ENCODE measurements at places on chromosomes 4 and X.

DNA sequence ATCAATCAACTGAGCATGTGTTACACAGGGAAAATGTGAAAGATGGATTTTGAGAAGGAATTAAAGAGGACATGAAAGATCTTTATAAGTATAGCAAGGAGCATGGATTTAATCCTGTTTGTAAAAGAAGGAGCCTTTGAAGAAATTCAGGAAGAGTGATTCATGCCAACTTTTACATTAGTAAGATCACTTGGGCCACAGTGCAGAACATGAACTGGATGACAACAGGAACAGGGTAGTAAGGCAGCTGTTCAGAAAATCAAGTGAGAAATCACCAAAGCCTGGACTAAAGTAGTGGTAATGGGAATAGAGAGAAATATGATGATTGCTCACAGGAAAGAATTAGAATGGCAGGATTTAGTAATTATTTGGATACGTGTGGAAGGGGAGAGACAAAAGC is 265.7 kb upstream of the PCDH7 start:
- DNase-seq, result no peak

DNA sequence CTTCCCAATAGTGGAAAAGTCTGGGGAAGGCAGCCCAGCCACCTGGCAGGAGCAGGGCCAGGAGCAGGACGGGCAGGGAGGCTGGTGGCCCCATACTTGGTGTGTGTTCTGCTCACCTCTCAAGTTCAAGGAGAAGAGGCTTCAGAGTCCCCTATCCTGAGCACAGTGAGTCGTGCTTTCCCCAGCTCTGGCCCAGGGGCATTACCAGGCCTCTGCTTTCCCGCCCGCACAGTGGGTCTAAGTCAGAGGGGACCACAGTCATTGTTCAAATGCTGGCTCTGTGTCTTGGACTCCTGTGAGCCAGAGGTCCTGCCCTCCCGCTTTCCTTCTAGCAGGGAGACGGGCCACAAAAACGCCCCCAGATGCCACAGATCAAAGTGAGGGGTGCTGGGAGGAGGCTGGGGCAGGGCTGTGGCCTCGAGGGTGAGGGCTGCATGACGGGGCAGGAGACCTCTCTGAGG is 27.6 kb downstream of the HTRA3 start:
- DNase-seq, result no peak

DNA sequence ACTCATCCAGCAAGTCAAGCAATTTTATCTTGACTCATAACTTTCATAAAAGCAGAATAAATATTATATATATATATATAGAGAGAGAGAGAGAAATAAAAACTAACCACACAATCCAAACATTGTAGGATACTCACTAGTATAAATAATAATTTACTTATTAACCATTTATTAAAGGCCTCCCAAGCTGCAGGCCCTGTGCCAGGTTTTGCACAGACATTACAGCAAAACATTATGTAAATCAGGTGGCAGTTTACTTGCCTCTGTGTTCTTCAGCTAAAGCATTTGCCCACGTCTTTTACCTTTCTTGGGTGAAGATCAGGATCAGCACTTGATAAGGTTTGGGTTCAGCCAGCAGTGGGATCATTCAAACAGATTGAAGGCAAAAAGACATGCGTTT is 75.6 kb downstream of the CLDN22 start:
- DNase-seq, result no peak

GRCh38 chr4:55617587-55618197 is 18.4 kb downstream of the NMU start:
- DNase-seq, result no peak

GRCh38 chrX:123803331-123803983 is 56.4 kb upstream of the XIAP start:
- no peak for DNase-seq

DNA sequence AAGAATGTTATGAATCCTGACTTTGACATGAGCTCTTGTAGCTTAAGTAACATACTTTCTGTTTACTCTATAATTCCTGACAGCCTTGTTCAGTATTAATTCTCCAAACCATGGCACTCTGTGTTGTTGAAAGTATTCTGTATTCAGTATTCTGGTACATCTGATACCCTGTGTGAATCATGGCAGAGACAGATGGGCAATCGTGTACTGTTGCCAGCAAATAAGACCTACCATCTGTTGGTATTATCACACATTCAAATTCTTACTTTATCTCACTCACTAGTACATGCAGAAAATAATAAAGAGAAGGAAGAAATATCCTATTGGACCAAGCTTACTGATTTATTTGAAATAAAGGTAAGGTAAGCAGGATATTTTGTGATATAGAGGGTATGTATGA is 7.9 kb downstream of the MBTPS2 start:
- DNase-seq, result no peak

GRCh38 chr4:171715973-171716372 is 97.2 kb upstream of the GALNTL6 start:
- no peak for DNase-seq

DNA sequence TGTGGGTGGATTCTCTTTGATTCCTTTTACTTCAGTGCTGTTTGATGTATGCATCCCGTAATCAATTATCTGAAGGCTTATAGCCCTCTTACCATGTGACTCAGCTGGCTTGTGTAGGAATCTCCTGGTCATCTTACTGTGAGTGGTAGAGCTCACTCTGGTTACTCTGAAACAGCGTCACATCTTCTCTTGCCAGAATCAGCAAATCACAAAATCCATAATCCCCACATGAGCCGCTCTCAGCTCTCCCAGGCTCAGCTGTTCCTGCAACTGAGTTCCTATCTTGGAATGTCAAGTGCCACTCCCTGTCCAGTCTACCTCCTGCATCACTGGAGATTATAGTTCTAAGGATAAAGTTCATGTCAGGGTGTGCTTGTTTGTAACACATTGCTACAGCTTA is 278.0 kb downstream of the FBXO8 start:
- DNase-seq, result no peak

GRCh38 chrX:49972328-49972860 is 50.0 kb downstream of the CLCN5 start:
- DNase-seq, result no peak

GRCh38 chr4:138103597-138104283 is 138.4 kb downstream of the SLC7A11 start:
- no peak for DNase-seq

DNA sequence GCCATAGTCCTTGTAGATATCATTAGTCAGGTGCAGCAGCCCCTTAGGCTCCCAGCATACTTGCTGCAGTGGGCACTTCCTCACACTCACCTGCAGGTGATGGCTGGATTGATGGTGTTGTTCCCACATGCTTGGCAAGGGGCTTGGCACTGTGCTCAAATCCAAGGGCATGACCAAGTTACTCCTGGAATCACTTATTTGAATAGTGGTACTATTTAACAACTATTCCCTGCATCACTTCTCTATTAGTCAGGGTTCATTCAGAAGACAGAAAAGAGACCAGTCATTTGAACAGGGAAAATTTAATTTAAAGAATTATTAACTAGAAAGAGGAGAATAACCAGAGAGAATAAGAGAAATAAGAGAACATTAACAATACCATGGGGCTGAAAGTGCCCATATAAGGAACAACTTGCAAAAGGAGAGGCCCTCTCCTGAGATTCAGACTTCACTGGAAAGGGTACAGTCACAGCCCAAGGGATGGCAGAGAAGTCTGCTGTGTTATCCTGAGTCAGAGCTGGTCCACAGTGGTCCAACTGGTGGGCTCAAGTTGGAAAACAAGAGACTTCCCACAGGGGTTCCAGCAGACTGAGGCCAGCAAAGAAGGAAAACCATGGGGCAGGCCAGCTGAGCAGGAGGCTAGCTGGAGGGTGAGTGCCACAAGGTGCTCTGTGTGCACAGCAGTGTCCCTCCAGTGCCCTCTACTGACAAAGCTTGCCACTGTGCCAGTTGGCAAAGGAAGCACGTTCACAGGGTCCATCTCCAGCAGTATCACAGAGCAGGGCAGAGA is 9.8 kb downstream of the SPP1 start:
- no peak for DNase-seq

DNA sequence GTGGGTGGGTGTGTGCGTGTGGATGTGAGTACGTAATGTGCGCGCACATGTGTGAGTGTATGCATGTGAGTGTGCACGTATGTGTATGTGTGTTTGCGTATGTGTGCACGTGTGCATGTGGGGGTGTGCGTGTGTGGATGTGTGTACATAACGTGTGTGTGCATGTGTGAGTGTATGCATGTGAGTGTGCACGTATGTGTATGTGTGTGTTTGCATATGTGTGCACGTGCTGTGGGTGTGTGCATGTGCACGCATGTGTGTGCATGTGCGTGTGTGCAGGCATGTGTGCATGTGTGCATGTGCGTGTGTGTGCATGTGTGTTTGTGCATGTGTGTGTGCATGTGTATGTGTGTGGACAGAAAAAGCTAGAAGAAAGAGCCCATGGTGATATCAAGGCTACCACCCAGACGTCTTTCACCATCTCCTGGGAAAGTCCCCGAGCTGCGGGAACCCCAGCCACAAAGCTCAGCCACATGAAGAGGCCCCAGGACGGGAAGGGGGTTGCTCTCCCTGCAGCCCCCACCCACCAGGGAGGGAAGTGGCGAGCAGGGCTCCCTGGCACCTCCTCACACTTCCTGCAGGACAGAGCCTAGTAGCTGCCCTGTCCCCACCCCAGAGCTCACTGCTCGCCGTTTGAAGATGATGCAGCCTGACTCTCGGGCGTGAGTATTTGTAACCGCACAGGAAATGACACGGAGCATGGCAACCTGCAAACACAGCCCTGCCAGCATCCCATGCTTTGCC is 108.3 kb downstream of the DCTD start:
- DNase-seq, result no peak

DNA sequence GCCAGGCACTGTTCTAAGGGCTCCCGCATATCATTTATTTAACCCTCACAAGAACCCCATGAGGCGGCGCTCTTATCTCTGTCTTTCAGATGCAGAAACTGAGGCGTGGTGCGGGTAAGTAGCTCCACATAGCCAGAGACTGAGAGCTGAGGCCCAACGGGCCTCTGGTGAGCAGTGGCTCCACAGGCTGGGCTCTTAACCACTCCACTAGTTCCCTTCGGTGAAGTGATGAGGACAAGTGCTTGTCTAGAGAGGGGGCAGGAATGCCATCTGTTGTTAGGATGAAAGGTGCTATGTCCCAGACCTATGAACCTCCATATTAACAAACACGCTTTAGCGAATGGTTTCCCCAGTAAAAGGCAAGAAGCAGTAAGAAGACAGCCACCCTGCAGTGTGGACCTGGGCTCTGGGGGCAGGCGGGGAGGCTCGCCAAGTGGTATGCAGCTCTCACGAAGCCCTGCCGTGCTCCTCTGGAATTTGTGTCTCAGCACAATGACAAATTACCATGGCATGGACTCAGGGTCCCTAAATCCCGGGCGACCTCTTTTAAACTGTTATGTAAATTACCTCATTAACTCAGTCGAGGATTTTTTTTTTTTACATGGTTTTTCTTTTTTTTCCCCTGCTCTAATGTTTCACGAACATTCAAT is 20.9 kb upstream of the S100G start:
- DNase-seq, result no peak

DNA sequence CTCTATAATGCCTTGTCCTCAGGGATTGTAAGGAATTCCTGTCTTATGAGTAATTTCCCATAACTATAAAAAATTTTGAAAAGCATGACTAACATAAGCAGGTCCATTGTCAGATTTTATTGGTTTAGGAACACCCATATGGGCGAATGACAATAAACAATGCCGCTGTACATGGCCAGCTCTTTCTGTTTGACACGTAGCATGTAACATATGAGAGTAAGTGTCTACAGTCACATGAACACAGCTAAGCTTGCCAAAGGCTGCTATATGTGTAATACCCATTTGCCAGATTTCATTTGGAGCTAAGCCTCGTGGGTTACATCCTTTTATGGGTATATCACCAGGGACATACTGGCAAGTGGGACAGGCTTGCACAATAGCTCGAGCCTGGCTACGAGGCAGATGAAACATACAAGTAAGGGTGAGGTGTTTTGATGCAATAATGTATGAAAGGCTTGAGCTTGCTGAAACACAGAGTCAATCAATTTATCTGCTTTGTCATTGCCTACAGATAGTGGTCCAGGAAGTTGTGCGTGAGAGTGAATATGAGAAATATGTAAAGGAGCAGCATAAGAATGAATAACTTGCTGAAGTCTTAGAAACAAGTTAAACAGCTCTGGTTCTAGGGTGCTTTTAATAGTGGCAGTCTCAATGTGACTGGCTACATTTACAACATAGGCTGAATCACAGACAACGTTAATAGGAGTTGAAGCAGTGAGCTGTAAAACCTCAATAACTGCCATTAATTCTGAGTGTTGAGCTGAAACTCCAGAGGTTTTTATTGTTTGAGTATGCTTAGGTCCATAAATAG is 67.4 kb upstream of the UGT2B10 start:
- DNase-seq, result no peak

DNA sequence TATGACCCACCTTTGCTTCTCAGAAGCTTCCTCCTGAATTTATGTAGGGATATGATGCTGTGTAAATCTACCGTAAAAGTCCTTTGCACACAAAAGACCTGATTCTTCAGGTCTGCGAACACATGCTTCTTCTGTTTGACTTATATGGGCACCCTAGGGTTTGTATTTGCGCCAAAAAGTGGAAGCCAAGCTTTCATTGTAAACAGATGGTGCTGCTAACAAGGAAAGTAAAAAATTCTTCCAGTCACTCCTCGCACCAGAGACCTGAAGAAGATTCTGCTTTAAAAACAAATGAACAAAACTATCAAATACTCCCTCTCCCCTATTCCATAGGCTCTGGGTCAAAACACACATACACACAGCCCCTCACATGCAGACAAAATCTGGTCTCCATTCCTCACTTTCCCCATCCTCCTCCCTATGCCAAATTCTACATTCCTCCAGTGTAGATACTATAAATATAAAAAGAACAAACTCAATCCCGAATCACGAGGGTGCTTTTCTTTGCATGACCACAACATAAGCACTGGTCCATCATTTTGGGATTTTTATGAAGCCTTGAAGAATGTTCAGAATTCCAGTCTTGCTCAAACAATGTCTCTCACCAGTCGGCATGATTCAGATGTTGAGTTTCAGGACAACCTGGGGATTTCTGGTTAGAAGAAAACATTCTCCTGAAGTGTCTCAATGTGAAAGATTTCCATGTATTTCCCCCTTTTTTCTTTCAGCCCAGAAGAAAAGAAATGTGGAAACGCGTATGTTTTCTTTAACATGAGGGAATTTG is 125.1 kb downstream of the PALLD start:
- DNase-seq, result no peak

DNA sequence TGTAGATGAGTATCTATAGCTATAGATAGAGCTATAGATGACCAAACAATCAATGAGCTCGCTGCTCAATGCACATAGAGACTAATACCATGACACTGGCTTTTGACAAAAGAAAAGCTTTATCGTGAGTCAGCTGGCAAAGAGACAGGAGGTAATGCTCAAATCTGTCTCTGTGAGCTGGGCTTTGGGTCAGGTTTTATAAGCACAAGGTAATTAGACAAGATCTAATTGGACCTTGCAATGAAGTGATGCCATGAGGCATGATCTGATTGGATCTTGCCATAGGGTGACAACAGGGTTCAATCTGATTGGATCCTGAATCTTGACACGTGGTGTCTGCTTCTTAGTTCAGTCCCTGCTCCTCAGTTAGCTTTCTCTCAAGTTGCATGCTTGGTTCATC is 180.7 kb upstream of the MXRA5 start:
- DNase-seq, result no peak
